ENCODE measurements at places on chromosomes 3 and 15.

DNA sequence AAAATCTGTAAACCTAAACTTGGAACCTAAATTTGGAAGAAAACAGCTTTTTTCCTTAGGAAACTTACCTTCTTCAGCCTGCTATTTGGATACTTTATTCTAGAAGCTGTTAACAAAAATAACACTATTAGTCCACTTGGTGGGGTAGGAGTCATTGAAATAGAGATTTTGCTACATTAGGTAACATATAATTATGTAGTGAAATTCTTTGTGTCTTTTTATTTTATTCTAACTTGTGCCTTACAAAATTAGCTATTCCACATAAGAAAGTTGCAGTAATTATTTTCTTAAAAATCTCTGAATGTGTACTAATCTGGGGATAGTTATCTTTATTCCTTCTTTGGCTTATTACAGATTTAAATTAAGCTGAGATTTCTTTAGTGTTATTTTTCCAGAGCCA, 360.4 kb upstream of the ROBO2 start:
- no peak for DNase-seq

GRCh38 chr15:74174219-74174957, 878 bp downstream of the ISLR start:
- no peak for DNase-seq

GRCh38 chr3:50609763-50610085, 1.9 kb downstream of the CISH start:
- no peak for DNase-seq

DNA sequence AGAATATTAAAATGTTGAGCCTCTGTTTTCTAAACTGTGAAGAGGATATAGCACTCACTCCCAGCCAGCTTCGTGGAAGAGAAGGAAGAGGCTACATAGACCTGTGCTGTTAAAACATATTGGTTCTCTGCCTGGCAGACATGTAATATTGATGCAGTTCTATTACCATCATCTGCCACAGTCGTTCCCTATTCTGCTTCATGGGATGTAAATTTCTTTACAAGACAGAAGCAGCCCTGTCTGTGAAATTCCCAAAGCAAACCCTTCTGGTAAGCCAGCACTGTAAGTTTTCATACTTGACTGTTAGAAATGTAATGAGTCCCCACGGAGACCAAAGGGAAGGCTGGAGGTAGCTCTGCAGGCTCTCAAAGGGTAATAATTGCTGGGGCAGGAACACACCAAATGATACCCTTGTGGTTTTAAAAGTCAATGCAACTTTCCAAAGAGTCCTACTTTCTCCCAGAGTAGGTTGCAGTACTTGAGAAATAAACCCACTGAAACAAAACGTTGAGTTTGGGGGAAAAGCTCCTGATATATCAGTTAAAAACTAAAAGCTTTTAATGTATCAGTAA, 129.9 kb upstream of the HES1 start:
- no peak for DNase-seq

DNA sequence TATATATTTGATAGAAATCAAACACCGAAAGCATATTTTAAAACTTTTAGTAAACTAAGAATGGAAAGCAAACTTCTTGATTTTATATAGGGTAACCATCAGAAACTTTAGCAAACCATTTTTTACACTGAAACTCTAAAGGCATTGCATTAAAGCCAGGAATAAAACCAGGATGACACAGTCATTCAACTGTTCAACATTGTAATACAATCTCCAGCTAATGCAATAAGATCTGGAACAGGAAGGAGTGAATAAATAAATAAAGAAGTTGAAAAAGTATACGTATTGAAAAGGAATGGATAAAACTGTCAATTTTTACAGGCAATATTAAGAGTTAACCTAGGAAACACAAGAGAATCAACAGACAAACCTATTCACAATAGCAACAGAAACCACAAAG, 181.9 kb upstream of the TTC14 start:
- DNase-seq = no peak

DNA sequence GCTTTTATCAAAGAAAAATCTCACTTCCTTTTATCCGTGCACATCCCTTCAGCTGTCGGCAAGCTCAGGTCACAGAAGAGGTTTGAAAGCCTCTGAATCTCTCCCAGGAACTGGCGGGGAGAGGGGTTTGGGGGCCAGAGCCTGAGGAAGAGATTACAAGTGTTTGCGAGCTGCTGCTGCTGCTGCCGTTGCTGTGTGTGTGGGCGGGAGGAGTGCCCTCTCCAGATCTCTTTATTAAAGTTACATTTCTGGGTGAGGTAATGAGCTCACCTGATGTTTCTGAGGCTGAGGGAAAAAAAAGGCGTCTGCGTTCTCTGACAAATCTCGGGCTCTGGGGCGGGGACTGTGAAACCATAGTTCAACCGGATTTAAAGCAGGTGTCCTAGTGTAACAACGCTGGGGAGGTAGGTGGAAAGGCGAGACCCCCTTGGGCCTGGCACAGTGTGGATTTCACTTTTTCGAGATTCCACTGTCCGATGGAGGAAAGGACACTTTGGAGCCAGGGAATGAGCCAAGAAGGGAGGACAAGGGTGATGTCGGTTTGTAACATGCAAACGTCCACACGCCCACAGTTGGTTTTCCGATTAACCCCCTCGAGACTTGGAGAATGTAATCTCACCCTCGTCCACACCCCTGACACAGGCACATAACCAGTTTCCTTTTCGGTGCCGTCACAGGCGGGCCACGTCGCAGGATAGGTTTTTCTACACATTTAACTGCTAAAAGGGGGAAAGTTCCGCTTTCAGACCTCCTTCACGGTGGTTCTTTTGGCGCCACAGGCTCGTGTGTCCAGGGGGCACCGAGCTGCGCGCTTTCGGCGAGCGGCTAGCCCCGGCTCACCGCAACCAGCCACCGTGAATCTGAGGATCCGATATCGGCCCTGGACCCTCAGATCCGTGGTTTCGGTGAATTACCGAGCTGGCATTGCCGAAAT, 2.1 kb downstream of the ALCAM start:
- DNase-seq = peak; percentile 78

GRCh38 chr3:19226479-19226878, 78.2 kb downstream of the KCNH8 start:
- DNase-seq = no peak

DNA sequence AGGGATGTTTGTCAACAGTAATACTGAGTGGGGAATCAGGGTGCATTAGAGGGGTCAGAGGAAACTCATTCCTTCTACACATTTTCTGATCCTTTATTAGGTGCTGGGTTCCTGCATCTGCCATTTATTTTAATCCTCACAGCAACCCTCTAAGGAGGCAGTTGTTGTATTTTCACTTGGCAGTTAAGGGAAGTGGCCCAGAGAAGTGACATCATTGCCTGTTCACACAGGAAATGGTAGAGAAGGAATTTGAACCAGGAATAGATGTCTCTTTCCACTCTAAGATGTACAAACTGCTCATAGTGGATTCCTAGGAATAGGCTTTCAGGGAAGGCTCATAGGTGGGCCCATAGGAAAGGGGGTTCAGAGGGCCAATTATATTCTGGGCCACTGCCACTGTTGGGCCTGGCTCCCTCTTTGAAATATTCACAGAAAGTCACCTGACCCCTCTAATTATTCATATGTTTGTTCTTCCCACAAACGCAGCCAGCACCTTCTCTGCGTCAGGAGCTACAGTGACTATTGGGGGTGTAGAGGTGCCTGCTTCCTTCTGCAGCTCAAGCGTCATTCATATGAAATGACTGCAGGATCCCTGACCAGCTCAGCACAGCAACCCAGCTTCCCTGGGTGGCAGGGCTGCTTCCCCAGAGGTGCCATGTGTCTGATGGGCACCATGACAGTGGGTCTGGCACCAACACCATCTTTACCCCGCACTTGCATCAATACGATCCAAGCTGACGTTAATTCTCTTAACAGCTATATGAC, 163.9 kb upstream of the SMAD3 start:
- no peak for DNase-seq

DNA sequence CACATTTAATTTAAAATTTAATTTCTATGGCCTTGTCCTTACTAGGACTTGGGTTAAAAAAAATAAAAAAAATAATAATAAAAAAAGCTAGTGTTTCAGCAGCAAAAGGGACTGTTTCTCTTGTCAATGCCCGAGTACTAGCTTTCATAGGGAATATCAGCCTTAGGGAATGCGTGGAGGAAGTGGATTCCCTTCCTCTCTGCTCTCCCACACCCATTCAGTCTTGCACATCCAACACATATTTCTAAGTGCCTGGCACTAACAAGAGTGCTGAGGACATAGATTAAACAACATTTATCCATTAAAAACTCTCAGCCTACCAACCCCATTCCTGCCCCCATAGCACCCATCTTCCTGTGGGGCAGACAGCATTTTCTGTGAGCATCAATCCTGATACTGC, 6.2 kb downstream of the ZNF385D start:
- DNase-seq = no peak

- no peak for DNase-seq
Observed at GRCh38 chr3:108239082-108239481, 16.9 kb upstream of the IFT57 start.

- no peak for DNase-seq
Observed at GRCh38 chr3:65796676-65797075, 242.0 kb downstream of the MAGI1 start.

GRCh38 chr3:184016811-184017671, 643 bp downstream of the ABCC5 start:
- DNase-seq = peak; percentile 52

DNA sequence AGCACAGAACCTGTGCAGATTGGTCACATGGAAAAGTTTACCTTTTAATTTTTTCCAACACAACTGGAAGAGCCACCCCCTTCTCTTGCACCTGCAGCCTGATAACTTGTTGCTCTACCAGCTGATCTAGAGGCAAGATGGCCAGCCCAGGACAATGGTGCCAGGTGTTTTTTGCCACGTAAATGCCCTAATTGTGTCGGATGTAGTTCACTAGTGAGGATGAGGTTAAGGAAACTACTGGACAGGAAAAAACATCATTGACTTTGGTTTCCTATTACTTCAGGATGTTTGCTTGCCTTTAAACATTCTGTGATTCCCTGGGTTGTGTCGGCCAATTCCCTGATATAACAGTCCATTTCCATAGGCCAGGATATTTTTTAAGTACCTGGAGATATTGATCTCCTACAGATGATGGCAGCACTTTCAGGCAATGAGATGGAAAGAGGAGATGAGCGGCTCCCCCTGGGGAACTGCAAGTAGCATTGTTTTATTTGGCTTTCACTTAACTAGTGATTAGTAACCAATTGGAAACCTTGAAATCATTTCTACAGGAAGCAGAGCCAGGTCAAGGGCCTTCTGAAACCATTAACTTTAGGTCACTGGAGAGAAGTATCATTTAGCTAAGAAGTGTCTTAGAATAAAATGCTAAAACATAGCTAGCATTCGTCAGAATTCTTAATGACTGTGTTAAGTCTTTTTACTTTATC, 72.5 kb downstream of the OSBPL10 start:
- DNase-seq = no peak

DNA sequence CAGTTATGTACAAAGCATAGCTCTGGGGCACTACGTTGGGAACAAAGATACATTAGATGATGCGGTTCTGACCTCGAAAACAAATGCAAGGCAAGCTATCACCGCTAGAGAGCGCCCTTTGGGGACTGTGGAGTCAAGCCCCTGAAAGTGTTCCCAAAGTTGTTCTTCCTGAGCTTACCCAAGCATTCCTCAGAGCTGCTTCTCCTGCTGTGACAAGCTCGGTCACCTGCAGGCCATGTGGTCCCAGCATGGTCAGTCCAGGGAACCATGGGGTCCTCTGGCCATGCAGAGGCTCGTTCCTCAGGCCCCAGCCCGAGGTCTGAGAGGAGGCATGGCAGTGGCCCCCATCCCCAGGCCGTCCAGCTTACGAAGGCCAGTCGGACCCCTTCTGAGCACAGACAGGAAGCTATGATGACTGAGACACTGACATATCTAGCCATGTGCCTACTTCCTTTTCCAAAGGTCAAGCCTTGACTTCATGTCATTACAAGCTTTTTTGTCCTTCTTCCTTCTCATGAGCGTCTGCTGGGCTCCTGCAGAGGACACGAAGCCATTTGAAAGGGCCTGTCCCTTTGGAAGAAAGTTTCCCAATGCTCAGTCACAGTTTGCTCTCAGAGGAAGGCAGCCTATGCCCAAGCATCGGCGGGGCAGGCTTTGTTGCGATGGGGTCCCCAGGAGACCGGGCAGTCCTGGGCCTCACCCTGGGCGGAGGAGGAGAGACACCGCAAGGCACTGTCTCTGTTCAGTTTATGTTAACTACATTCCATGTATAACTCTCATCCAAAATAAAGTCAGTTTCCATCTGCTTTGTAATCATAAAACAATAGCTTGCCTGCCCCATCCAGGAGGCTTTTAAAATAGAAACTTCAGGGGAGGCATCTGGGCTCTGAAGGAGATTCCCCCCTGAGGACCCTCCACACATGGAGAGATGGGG, 79.3 kb downstream of the ATP10A start:
- peak; percentile 43 for DNase-seq

- DNase-seq = no peak
Observed at GRCh38 chr3:57953576-57953975, 54.6 kb upstream of the FLNB start.
